ENCODE measurements at places on chromosomes 6 and 20.

DNA sequence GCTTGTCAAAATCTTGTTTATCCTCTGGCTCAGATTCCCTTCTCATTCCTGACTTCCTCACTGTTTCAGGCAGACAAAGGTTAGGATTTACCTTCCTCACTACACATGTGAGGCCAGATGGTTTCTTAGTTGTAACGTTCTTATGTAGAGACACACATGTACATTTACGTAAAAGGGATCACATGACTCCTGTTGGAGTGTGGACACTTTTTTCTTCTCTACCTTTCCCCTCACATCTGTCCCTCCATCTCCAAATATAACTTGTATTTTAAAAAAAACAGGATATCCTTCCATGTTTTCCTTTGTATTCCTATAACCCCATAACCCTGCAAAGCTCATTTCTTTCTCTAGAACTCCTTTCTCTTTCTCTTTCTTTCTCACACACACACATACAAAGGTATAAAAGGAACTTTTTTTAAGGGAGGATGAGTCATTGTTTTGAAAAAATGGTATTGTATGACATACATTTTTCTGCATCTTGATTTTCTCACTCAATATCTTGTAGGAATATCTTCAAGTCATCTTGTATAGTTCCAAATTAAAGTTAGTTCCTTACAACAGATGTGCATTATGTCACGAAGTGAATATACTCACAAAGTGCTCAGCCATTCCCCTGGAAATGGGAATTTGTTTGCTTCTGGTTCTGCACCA lies 78.2 kb upstream of the SULF2 start:
- DNase-seq = no peak

- no peak for DNase-seq
Measured at GRCh38 chr20:39082622-39083398, 120.7 kb downstream of the DHX35 start.

GRCh38 chr6:43496370-43497128 lies 13.6 kb downstream of the LRRC73 start:
- DNase-seq = peak; percentile 61

DNA sequence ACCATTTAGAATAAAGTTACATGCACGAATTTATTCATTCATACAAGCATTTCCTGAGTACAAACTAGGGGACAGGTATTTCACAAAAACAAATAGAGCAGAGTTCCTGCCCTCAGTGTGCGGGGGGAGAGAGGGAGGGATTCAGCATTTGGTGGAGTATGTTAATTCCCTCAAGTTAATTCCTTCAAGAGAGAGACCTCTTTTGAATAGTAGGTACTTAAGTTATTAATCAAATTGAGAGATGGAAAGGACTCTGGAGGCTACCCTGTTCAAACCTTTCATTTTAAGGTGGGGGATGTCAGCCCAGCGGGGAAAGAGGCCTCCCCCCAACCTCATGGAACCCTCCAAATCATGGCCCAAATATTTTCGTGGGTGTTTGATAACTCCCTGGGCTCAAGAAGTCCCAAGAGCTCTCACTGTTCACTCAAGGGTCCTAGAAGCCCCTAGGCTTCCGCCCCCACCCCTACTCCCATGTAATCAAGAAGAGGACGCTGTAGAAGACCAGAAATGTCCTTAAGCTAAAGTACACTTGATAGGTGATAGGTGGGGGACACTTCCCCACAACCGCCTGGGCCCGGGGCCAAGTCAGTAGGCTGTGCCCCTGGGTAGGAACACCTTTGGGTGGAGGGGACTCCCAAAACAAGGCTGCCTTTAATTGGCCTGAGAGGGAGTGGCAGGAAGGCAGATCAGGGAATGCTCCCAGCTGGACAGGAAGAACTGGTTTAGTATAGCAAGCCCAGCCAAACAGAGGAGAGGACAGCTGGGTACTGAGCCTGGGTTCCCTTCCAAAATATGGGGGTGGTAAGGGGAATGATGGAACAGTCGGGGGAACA lies 2.9 kb downstream of the SDC4 start:
- DNase-seq = no peak

- DNase-seq = no peak
Measured at GRCh38 chr6:28737750-28738395, 185.9 kb downstream of the TRIM27 start.

DNA sequence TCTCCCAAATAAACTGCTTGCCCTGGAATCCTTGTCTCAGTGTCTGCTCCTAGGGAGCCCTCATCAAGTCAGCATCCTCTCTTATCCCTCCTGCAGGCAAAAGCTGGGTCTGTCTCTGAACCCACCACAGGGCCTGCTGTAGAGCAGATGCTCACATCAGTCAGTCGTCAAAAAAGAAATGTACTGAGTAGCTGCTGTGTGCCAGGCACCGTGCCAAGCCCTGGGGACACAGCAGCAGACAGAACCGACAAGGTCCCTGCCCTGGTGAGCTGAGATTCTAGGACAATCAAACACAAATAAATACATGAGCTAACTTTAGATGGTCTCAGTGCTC lies 68.5 kb downstream of the EYA2 start:
- no peak for DNase-seq

GRCh38 chr6:168280899-168281245 lies 38.7 kb downstream of the DACT2 start:
- no peak for DNase-seq

DNA sequence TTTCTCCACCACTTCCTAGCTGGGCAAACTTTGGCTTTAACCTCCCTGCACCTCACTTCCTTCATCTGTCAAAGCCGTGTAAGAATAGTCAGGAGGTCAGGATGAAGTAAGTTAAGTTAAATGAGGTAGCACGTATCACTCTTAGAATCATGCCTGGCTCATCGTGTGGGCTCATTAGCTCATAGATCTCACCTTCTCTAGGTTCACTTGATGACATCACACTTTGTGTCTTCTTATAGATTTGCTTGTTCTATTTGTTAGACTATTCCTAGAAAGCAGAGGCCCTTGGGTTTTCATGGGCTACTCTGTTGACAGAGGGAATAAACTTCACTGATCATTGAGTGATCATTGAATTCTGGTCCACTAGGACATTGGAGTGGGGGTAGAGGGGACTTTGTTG lies 12.2 kb upstream of the NCOA5 start:
- DNase-seq = no peak

DNA sequence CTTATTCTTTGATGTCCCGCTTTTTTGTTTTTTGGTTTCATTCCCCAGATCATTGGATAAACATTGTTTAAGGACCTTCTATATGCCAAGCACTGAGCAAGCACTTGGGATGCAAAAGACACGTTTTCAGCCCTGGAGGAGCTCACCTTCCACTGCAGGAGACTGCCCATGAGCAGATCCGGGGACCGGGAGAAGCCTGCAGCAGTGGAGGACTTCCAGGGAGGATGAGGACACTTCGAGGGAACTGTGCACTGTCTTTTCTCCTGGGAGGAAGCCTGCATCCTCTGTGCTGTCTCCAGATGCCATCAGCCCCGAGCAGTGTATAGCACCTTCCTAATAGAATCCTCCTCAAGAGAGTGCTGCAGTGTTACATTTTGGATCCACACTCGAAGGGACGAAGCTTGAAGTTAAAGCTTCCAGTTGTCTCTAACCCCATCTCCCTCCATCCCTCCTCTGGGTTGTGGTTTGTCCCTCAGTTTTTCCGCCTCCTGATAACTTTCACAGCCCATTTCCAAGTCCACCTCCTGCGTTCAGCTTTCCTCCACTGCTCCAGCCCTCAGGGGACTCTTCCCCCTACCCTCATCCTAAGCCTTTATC lies 5.8 kb upstream of the KCNG1 start:
- no peak for DNase-seq

- no peak for DNase-seq
Measured at GRCh38 chr20:42130810-42131596, 512.8 kb upstream of the CHD6 start.

DNA sequence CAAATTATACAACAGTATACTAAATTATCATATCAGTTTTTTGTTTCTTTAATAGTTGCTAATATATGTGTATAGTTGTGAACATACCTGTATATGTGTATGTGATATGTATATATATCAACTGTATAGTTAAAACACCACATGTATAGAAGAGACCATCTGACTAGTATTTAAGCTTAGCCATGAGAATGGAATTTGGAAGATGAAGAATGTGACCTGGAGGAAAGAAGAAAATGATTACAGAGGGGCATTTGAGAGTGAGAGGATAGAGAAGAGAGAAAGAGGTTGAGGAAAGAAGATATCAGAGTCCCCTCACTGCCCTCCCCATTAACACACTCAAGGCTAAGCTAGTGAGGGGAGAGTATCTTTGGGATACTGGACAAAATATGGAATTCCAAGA lies 335.9 kb downstream of the BCKDHB start:
- no peak for DNase-seq

DNA sequence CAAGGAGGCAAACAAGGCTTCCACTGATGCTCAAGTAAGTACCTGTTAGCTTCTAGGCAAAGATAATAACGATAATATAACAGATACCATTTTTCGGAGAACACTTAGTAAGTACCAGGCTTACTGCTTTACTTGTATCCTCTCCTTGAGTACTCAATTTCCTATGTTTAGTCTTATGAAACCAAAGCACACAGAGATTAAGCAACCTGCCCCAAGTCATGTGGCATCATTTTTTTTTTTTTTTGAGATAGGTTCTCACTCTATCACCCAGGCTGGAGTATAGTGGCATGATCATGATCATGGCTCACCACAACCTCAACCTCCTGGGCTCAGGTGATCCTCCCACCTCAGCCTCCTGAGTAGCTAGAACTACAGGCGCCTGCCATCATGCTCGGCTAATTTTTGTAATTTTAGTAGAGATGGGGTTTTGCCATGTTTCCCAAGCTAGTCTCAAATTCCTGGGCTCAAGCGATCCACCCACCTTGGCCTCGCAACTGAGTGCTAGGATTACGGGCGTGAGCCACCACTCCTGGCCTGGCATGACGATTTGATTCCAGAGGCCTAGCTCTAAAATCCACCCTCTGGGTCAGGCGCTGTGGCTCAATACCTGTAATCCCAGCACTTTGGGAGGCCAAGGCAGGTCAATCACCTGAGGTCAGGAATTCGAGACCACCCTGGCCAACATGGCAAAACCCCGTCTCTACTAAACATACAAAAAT lies 14.0 kb downstream of the SPAG4 start:
- DNase-seq = no peak

DNA sequence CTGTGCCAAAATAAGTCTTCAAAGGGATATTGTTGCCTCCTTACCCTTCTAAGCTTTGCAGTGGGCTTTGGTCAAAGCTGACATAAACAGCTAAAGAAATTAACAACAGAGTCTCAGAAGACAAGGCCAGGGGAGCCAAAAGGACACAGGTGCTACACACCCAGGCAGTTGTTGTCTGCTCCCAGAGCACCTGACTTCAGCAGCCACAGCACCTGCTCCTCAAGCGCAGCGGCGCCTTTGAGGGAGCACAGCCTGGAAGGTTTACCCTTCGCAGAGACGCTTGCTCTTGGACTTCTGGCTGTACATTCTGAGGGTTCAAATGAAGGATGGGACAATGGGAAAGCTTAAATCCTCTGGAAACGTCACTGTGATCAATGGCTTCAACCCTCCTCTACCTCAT lies 16.6 kb downstream of the B4GALT5 start:
- DNase-seq = no peak

- peak; percentile 83 for DNase-seq
Measured at GRCh38 chr20:62900692-62901584, 25.4 kb downstream of the DIDO1 start.

GRCh38 chr6:10747251-10747972 lies at the start of gene TMEM14B:
TMEM14B (plus strand) TSS chr6:10747805; CDS start chr6:10749246, 1,441 bp downstream.
- peak; percentile 90 for DNase-seq

DNA sequence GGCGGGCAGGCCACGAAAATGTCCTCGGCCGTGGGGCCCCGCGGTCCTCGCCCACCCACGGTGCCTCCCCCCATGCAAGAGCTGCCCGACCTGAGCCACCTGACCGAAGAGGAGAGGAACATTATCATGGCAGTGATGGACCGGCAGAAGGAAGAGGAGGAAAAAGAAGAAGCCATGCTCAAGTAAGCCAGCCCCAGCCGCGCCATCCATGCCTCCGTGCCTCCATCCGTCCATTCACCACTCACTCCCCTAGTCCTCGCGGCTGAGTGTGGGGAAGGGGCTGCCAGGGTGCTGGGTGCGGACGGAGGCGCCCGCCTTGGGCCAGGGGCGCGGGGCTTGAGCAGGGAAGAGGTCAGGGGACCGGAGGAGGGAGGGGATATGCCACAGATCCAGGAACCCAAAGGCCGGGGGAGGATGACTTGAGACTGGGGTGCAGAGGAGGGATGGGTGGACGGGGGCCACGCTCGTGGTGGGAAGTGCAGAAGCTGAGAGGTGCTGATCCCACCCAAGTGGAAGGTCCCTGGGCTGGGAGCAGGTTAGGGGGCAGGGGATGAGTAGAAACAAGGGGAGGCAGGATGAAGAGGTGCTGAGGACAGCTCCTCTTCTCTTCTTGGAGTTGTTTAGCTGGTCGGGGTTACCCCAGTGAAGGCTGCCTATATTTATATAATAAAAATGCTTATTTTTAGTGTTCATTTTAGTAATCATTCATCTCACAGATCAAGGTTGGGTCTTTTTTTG lies 825 bp downstream of the RIMS1 start:
- peak; percentile 9 for DNase-seq

- DNase-seq = no peak
Measured at GRCh38 chr20:10696650-10697049, 22.9 kb upstream of the JAG1 start.

All from HuH-7 (cell line).